Mesendoderm (in vitro differentiated cells): ENCODE measurements at places on chromosomes 13 and 19.

- H3K4me1 ChIP-seq, result no peaks in the 10 kb centered on the region
- H3K4me3 ChIP-seq, result no peak overlapping the region
- H3K27ac ChIP-seq, result no peak overlapping the region
- no peaks in the 10 kb centered on the region for H3K36me3 ChIP-seq
- no peak for DNase-seq
Measured at GRCh38 chr19:28305513-28305912, 907.4 kb downstream of the UQCRFS1 start.

- no peak overlapping the region for H3K27ac ChIP-seq
- H3K27me3 ChIP-seq, result no peaks in the 10 kb centered on the region
- no peaks in the 10 kb centered on the region for H3K36me3 ChIP-seq
- H3K4me1 ChIP-seq, result no peaks in the 10 kb centered on the region
- DNase-seq, result no peak
Measured at GRCh38 chr19:31511098-31511497, 161.9 kb upstream of the TSHZ3 start.

GRCh38 chr13:27141746-27142145 lies 29.9 kb downstream of the USP12 start:
- H3K4me3 ChIP-seq, result no peak overlapping the region
- H3K4me1 ChIP-seq, result peaks cover 5% of the 10 kb centered on the region
- H3K27ac ChIP-seq, result no peak overlapping the region
- DNase-seq, result no peak
- H3K27me3 ChIP-seq, result no peaks in the 10 kb centered on the region

DNA sequence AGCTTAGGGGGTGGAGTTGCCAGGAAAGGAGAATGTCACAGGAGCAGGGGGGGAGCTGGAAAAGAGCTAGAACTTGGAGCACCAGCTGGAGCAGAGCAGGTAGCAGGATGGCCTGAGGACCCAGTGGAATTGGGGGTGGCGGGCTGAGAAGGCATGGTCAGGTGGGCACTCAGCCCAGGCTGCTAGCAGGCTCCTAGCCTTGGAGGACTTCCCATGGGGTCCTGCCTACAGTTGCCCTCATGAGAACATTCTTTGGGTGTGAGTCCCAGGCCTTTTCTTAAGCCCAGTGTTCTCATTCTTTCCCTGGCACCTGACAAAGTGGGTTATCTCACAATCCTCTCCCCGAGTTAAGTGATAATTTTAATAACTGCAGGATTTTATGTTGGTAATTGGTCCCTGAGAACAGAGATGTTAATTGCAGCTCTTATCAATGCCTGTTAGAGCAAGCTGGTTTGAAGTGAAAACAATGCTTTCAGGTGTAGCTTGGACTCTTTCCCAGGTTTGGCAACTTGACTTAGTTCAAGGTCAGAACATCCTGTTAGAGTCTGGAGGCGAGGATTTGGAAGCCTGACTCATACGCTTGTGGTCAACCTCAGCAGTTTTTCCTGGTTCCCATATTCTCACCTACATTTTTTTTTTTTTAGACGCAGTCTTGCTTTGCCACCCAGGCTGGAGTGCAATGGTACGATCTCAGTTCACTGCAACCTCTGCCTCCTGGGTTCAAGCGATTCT lies 18.1 kb upstream of the OLFM4 start:
- DNase-seq, result no peak
- H3K36me3 ChIP-seq, result no peaks in the 10 kb centered on the region
- no peak overlapping the region for H3K27ac ChIP-seq
- no peaks in the 10 kb centered on the region for H3K27me3 ChIP-seq
- H3K4me1 ChIP-seq, result no peaks in the 10 kb centered on the region

- DNase-seq, result no peak
- H3K27me3 ChIP-seq, result no peaks in the 10 kb centered on the region
- peaks cover 2% of the 10 kb centered on the region for H3K36me3 ChIP-seq
Measured at GRCh38 chr19:12350185-12350889, 15.1 kb downstream of the ZNF442 start.
